ENCODE measurements at places on chromosomes 6 and 20.

GRCh38 chr20:10648651-10649050 lies 25.1 kb downstream of the JAG1 start:
- no peak for DNase-seq

- no peak for DNase-seq
These were observed 195.2 kb upstream of the PROKR2 start for GRCh38 chr20:5511930-5512329.

DNA sequence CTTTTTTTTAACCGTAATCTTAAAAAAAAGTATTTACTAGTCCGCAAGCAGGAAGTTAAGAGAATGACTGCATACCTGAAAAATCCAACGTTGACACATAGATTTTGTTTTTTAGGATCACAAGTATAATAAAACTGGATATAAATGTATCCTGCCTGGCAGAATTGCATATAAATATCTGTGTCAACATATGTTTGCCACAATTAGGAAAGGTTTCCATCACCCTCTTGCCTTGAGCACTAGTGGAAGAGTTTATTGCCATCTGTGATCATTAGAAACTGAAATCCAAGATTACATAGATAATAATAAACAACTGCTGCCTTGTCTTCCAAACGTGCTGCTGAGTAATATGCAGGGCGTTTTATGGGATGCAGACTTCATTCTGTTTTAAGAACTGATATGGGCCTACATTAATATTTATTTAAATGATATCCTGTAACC lies 27.9 kb downstream of the PLEKHG1 start:
- no peak for DNase-seq

DNA sequence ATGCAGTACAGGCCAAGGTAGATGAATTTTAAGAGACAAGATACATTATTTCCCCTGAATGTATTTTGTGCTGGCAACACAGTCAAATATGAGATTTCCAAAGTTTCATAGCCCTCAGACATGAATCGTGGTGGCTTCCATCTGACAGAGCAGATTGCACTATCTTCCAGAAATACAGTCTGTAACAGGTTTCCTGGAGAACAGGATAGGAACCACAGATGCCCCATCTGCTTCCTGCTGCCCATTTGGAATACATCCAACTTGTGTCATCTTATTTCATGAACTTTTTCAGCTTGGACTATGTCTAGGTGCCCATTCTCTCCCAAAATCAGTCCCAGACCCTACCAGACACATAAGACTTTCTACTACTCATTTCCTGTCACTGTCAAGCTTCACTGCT lies 426.0 kb downstream of the KIF16B start:
- no peak for DNase-seq

DNA sequence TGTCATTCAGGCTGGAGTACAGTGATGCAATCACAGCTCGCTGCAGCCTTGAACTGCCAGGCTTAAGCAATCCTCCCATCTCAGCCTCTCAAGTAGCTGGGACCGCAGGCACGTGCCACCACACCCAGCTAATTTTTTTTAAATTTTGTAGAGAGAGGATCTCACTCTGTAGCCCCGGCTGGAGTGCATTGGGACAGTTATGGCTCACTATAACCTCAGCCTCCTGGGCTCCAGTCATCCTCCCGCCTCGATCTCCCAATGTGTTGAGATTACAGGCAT lies 86.5 kb downstream of the SERAC1 start:
- peak; percentile 89 for DNase-seq

GRCh38 chr6:56690519-56691285 lies 48.0 kb upstream of the DST start:
- DNase-seq: no peak

DNA sequence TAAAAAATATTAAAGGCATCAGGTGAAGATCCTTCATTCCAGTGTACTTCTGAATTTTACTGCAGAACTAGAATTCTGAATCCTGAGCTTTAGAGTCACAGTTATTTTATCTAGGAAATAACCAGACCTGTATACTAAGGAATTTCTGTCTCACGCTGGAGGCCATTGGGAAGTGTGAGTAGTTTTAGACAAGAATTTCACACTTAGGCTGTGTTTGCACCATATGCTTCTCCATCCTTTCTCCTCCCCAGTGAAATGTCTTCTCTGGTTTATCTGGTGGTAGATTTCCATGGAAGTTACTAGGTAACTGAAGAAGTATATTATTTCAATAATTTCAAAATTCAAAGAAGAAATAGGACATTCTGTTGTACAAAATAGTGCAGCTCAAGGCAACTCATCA lies 83.1 kb downstream of the SLC35F1 start:
- no peak for DNase-seq
